ENCODE measurements at places on chromosomes 6 and 20.

DNA sequence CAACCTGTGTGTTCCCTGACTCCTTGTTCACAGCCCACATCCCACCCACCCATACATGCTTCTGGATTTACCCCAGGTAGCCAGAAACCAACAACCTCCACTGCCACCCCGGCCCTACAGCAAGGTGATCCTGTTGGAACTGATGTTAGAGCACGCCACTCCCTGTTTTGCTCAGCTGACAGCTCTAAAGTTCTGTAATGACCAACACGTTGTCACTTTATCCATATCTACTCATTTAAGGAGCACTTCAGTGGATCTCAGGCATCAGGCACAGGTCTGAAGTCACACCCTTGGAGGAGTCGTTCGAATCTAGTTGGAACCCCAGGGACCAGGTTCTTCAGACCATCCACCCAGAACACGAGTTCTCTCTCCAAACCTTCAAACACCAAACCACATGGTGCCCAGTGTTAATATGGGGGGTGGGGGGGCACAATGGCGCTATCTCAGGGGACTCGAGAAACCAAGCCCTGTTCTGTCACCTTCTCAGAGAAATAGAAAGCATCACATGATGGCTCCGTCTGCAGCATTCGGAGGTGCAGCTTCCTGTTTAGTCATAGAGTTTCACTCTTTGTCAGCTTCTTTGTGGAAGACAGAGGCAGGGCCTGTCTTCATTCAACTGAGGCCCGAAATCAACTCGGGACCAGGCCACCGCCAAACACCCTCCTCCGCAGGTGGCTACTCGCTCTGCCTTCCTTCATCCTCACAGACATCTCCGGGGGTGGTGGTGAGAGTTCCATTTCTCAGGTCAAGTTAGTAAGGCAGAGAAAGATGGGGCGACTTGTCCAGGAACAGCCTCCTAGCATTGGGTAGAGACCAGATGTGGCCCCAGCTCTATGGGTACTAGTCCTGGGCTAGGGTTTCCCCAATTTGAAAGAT lies 142.2 kb downstream of the NFATC2 start:
- DNase-seq: no peak

- DNase-seq: no peak
These were observed 492.5 kb upstream of the FLRT3 start for GRCh38 chr20:14829906-14830305.

DNA sequence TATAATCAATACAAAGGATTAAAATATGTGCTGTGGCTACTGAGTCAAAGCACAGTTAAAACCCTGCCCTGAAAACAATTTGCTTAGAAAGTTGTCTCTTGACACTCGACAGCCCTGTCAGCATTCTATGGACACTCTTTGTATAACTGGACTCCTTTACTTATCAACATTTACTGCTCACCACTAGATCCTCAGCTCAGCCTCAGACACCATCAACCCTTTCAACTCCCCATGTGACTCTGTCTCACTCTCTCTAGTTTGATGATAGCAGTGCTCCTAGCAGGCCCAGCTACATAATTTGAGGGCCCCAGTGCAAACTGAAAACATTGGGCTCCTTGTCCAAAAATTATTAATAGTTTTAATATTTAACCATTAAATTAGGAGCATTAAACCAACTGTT lies 181.8 kb downstream of the TENT5A start:
- DNase-seq: no peak

- no peak for DNase-seq
These were observed 3.1 kb upstream of the STX16 start for GRCh38 chr20:58647796-58648501.

DNA sequence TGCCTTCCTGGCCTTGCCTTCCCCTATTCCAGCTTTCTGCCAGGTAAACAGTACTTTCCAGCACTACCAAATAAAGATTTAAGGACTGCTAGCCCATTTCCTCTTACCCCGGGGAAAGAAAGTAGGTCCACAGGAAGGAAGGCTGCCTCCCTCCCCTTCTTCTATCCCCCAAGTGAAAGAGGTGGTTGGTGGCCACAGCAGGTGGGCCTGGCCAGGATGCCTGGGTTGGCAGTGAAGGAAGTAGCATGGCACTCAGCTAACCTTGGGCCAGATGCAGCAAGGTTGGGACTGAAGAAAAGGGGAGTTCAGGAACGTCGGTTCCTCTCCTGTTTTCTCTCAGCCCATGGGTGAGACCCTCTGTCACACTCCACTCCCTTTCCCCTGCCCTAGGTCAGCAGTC lies 8.9 kb downstream of the NFKBIL1 start:
- no peak for DNase-seq

DNA sequence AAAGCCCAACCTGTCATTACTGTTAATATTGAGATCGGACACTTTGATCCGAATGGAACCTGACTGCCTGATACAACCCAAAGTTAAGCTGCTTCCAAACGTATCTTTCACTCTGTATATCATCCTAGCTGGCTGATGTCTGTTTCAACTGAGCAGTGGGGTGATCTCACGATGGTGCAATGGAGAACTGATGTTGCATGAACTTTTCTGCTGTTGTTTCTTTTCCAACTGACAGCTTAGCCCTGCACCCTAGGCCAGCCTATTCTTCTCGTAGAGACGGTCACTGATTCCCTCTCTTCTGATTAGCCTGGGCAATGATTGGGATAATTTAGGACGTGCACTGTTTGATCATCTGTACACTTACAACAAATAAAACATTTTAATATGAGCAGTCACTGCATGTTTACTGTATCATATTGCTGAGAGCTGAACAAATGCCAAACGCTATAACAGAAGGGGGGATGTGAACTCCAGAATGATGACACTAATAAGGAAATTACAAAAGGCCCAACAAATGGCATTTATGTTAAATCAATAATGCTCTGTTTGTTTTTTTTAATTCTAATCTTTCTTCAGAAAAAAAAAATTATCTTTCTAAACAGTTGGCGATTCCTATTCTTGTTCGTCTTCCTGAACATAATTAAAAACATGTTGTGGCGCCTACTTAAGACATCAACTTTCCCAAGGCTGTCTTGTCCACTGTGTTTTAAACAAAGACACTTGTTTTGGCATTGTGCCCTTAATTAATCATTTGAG lies 184.8 kb downstream of the ZNF217 start:
- DNase-seq: no peak

GRCh38 chr6:3310051-3310448 lies 51.3 kb downstream of the PSMG4 start:
- DNase-seq: no peak

GRCh38 chr20:53027089-53027488 lies 54.9 kb downstream of the TSHZ2 start:
- DNase-seq: no peak

DNA sequence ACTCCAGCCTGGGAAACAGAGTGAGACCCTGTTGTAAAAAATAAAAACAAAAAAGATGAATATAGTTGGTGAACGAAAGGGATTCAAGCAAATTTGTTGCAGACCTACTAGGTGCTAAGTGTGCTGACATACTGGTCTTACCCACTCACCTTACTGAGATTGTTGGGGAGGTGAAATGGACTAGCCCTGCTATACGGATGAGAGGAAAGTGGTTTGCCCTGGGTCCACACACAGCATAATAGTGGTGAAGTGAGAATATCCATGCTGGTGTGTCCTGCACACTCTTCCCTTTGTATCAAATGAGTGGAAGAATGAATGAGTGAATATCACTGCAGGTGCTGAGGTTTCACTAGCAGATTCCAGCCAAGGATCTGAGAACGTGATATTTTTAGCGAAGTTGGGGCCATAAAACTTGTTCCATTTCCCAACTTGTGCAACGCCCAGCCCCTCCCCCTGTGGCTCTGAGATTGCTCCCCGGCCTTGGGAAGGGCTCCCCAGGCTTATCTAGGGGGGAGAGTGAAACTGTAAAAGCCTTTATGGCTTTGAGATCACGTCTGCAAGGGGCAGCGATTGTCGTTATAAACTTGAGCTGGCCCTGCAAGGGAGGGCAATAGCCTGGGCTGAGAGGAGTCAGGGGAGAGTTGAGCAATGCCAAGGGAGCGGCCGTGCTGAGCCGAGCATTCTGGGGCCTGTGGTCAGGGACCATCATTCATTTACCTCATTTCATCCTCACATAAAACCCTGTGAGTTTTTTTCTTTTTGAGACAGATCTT lies 33.2 kb upstream of the TTPAL start:
- DNase-seq: no peak

GRCh38 chr20:22757424-22758183 lies 173.2 kb upstream of the FOXA2 start:
- no peak for DNase-seq
